Fibroblast of skin of back (primary cell): ENCODE measurements at places on chromosomes 6 and 20.

- peak; percentile 87 for DNase-seq
Observed at GRCh38 chr6:422433-423054, 31.0 kb downstream of the IRF4 start.

- DNase-seq = no peak
Observed at GRCh38 chr6:159639721-159640120, 53.3 kb downstream of the SOD2 start.

DNA sequence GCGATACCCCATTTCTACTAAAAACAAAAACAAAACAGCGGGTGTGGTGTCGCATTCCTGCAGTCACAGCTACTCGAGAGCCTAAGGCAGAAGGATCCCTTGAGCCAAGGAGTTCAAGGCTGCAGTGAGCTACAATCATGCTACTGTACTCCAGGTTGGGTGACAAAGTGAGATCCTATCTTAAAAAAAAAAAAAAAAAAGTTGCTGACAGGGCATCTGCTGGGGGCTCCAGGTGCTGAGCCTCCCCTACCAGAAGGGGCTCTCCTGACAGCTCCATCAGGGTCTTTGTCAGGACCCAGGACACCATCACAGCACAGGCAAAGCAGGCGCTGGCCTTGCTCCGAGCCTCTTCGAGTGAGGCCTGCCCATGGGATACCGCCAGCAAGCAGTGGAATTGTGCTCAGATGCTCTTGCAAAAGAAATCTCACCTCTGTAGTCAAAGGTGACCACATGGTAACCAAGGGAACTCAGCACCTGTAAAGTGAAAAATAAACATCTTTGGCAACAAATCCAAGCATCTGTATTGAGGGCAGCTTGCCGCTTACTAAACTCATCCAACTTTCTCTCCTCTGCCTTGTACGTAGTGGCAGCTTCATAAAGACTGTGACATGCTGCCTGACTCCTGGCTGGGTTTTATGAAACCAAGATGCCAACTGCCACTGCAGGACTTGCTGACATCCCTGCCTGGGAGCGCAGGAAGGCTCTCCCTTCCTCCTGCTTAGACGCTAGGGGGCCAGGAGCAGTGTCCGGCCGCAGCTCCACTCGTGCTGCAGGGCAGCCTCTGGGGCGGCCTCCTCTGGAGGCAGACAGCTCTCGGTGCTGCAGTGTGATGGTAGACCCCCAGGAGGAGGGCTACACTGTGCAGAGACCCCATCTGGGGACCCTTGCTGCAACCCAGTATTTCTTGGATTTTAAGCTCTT, 66.9 kb downstream of the PYGB start:
- no peak for DNase-seq

DNA sequence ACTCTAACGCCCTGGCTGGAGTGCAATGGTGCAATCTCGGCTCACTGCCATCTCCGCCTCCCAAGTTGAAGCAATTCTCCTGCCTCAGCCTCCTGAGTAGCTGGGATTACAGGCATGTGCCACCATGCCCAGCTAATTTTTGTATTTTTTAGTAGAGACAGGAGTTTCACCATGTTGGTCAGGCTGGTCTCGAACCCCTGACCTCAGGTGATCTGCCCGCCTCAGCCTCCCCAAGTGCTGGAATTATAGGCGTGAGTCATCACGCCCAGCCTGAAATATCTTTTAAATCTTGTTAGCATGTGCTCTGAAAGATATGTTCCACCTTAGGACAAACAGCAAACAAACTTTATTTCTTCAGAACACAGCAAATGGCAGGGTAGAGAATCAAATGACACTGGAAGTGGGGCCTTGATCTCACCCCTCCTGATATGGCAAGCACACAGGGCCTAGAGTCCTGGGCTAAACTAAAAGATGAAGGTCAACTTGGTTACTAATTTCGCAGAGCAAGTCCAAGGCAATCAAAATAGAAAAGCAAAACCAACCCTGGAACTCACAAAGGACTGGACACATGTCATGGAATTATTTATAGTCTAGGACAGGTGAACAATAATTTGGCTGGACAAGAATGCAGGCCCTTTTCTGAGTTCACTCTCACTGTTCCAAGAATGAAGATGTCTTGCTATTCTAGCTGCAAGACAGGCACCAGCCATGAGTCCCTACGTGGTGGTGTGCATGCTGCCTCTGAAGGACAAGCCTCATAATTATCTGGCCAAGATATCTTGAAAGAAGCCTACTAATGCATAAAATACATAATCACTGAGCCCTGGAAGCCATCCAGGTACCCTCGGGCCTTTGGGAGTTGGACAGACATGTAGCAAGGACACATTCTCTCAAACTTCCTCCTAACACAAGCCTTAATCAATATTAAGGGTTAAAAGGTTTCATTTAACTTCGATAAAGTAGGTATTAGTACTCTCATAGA, 35.6 kb downstream of the B4GALT5 start:
- no peak for DNase-seq

DNA sequence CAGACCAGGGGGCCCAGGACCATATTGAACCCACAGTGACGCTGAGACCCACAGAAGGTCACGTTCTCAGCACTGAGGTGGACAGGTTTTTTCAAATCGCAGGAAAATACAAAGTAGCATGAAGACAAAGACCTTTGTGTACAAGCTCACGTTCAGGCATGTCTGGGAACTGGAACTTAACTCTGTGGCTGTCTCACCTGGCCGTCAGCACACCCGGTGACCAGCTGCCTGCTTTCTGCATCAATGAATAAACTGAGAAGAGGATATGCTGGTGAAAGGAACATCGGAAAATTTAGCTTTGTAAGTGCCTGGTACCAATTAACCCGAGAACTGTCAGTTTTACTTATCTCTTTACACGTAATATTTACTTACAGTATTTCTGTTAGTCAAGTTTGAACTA, 36.5 kb downstream of the WDR27 start:
- DNase-seq = no peak

DNA sequence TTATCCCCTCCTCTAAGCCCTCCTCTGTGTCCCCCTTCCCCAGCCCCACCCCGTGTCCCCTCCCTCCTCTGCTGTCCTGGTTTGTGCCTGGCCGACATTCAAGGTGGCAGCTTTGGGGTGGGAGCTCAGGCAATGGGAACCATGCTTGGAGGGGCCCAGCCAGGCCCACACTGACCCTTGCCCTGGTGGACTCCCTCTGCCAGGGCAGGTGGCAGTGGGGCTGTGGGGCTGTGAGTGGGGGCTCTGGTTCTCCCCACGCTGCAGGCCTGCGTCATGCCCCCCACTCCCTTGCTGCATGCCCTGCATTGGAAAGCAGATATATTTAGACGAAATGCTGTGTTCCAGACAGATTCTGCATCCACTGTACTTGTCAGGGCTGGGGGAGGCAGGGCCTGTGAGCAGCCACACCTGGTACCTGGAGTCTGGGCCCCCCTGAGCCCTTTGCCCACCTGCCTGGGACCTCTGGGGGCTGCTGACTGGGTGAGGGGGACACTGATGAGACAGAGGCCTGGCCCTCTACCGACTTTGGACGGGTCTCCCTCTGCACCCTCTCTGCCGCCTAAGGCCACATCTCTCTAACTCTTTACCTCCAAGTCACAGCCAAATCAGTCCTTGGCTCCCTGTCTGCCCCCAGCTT, 14.2 kb downstream of the DLGAP4 start:
- DNase-seq = no peak

GRCh38 chr20:7806831-7807230, 133.4 kb downstream of the HAO1 start:
- DNase-seq = peak; percentile 12

- DNase-seq = no peak
Observed at GRCh38 chr6:98020222-98020621, 737.2 kb upstream of the MMS22L start.

DNA sequence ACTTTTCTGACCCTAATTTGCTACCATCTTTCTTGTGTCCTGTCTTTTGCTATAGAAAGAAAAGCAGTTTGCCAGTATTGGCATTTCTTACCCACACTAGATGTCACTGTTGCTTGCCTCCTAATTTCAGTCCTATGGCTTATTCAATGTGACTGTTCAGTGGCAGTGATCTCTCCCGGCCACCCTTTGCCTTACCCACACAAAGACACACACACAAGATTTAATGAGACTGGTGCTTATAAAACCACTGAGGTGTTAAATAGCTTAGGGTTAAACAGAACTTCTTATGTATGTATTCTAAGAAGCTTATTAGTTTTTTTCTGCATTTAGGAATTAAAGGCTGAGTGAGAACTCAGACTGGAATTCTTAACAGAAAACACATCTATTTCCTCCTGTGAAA, 233.6 kb upstream of the ASCC3 start:
- peak; percentile 61 for DNase-seq

DNA sequence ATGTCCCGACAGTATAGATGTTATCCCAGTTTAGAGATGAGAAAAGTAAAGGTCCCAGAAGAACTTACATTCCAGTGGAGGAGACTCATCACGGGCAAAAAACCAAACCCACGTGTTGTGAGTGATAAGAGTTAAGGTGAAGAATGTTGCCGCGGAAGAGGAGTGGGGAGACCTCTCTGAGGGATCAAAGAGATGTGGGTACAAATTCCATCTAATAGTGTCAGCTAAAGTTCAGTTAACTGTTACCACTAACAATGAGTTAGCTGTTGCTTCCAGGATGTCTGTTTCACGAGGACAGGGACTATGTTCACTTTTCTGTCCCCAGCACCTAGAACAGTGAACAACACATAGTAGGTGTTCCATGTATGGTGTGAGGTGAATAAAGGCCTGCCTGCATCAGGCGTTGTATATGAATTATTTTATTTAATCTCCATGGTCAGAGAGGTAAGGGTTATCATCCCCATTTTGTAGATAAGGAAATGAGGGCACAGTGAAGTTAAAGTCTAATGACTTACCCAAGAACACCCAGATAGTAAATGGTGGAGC, 39.8 kb upstream of the RSPO4 start:
- no peak for DNase-seq

DNA sequence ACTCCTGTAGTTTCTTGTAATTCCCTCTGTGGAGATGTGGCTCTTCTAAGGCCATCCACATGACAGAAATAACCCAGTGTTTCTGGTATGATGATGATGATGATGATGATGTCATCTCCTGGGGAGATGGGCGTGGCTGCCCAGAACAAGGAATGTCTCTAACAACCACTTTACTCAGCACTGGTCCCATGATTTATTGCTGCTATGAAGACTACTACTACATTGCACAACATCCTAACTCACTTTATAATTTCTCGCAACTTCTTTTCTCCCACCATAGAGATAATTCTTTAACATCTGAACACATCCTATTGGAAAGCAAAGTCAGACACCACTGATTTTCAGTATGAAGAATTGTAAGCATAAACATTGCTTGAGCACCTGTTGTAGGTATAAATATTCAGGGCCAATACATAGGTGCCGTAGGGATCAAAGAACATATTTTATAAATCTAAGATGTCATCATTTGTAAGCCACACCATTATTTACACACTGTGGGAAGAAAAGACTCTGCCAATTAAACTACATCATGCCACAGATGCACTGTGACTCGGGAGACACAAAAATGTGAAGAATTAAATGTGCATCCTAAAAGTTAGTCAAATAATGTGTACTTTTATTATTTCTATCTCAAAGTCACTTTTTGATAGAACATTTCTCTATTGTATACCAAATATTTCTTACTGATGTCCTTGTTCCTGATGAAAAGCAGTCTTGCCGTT, 6.4 kb downstream of the TPMT start:
- peak; percentile 82 for DNase-seq

DNA sequence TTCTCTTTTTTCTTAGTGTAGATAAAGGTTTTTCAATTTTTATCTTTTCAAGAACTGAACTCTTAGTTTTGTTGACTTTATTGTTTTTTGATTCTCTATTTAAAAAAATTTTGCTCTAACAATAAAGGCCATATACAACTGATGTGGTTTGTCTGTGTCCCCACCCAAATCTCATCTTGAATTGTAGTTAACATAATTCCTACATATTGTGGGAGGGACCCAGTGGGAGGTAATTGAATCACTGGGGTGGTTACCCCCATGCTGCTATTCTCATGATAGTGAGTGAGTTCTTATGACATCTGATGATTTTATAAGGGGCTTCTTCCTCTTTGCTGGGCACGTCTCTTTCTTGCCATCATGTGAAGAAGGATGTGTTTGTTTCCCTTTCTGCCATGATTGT, 199.8 kb downstream of the DHX35 start:
- DNase-seq = no peak

GRCh38 chr6:169806701-169807100, 55.3 kb downstream of the ERMARD start:
- DNase-seq = no peak

DNA sequence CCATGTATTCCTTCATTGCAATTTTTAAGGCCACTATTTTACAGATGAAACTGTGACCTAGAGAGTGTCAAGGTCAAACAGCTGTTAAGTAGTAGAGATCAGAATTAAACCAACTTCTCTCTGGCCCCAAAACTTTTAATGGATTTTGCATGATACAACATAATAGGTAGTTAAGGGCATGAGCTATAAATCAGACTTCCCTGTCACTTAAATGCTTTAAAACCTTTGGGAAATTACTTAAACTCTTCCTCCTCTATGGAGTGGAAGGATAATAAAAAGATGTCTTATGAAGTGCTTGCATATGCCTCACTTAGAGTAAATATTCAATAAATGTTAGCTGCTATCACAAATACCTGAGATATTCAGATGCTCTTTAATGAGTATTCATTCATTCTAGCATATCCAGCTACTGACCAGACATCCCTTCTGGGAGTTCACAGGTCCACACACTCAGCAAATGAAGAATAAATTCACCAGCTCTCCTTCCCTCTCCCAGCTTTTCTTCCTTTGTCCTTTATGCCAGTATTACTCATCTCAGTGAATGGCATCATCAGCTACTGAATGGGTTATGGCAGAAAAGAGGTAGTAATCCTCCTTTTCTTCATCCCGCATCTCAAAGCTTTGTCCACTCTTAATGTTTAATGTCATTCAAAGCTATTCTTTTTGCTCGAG, 36.2 kb downstream of the EYA4 start:
- DNase-seq = no peak

- DNase-seq = no peak
Observed at GRCh38 chr20:34546751-34547181, 11.8 kb upstream of the MAP1LC3A start.

- no peak for DNase-seq
Observed at GRCh38 chr6:98831057-98831958, 3.1 kb upstream of the POU3F2 start.

DNA sequence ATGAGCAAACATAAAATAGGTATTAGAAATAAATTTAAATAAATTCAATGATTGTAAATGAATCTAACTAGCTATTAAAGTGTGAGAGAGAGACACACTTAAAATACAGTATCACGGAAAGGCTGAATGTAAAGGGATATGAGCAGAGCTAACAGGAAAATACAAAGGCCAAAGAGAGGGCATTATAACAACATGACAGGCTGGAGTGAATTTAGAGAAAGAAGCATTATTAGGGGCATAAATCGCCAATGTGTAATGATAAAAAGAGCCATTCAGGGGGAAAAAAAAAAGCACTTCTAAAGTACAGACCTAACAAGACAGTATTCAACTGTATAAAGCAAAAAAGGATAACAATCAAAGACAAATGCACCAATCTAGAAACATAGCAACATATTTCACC, 28.1 kb downstream of the DACT2 start:
- no peak for DNase-seq
